ENCODE measurements at places on chromosomes 3 and 15.

DNA sequence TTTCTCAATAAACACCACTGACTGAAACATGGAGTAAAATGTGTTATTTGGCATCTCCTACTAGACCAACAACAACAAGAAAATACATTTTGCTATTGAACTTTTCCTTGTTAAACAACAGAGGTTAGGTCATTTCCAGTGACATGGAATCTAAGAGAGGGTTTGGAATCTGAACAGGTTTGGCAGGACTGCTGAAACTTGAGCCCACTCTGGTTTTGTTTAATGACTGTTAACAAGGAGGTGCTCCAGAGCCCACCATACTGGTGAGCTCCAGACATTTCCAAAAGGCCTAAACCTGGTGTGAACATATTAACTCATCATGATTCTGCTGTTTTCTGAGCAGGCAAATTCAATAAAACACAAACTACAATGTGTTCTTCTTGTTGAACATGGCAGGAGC is 330.7 kb upstream of the TRIM42 start:
- DNase-seq = no peak

DNA sequence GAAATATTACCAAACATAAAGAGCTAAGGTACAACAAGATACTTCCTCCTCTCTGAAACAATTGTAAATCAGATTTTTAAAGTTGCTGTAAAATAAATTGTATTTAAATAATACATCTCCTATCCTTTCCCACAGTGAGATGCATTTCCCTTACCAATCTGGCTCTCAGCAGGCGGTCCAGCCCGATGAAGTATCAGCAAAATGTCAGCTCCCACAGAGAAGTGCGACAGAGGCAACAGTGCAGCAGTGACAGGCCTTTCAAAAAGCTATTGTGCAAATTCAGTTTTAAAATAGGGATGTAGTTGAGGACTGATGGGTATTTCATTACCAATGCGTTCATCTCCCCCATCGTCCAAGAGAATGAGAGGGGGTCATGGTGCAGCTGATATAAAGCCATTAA is 733.2 kb upstream of the GOLIM4 start:
- DNase-seq = no peak

- no peak for DNase-seq
These were observed 82.1 kb upstream of the ONECUT1 start for GRCh38 chr15:52872036-52872818.

GRCh38 chr3:60392501-60392900 is 858.8 kb downstream of the FHIT start:
- DNase-seq = no peak

GRCh38 chr3:120394347-120394746 is 45.2 kb upstream of the LRRC58 start:
- DNase-seq = no peak

DNA sequence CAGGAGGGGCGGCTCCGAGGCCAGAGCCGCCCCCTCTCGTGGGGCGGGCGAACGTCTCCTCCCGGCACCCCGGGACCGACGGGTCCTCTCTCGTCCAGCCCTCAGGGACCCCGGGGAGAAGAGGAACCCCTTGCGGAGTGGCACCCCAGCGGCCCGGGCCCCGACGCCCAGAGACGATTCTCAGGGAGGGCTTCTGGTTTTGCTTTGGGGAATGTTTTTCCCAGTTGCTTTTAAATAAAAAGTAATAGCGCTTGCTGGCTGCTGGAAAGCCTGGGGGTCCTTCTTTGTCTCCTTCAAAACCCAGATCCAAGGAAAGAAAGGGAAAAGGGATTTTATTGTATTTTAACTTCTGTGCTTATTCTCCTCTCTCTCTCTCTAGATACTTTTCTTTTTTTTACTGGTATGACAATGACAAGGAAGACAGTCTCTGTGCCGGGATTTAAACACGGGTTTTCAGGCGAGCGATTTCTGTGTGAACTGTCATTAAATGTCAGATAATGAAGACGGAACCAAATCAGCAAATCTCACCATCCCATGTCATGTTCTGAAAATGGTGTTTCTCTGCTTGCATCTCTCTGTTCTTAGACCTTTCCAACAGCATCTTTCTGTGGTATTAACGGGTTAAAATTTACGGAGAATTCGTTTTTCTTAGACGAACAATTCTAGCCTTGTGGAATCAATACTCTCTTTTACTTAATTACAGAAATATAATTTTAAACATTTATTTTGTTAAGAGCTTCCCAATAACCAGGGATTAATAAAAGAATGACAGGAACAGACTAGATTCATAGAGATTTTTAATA is 530 bp upstream of the PCOLCE2 start:
- DNase-seq = no peak

DNA sequence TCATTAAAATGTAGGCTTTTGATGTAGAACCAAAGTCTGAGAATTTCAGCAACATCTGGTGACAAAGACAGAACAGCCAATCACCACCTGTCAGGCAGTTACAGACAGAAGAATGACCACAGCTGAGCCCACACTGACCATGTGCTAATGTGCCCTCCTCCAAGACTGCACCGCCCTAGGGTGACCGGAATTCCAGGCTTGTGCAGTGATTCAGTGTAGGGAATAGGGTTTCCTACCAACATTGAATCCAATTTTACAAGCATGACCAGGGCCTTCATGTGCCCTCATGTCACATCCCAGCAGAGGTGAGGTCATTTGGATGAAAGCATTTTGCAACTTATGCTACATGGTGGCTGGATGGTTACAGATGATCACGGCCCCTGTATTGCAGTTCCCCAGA is 412.5 kb downstream of the SOX2 start:
- DNase-seq = no peak

DNA sequence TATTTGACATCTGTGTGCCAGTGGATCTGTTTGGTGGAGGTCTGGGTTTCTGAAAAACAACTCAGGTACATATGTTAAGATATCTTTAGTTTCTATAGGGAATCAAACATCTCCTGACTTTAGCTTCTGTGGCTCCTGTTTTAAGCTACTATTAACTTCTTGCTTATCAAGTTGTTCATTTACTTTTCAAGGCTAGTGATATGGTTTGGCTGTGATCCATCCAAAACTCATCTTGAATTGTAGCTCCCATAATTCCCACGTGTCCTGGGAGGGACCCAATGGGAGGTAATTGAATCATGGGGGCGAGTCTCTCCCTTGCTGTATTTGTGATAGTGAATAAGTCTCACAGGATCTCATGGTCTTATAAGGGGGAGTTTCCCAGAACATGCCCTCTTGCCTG is 41.4 kb downstream of the ZNF860 start:
- no peak for DNase-seq

GRCh38 chr15:69410248-69410874 is 3.8 kb upstream of the KIF23 start:
- no peak for DNase-seq

- no peak for DNase-seq
These were observed 104.8 kb downstream of the FILIP1L start for GRCh38 chr3:100009276-100010086.

DNA sequence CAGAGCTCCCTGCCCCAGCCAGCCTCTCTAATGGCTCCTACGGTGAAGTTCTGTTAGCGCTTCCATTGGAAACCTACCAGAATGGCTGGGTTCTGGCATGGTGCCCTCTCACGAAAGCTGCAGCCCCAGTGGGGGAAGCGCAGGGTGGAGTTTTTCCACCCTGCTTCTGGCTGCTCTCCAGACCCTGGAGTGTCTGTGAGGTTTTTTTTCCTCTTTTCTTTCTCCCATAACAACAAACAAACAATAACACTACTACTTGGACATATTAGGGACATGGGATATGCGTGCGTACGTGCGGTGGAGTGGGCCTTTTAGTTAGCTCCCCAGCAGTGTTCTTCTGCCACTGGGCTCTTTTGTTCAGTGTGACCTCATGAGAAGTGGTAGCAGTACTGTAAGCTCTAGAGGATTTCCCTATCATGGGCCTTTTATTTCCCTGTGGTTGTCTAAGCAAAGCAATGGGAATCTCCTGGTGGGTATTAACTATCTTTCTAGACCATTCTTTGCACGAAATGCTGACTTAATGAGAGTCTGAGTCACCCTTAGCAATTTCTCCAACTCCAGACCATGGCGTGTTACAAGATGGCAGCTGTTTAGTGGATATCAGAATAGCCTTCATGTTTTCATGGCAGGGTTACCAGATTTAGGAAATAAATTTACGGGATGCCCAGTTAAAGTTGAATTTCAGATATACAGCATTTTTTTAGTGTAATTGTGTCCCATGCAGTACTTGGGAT is 161.9 kb downstream of the FNDC3B start:
- peak; percentile 85 for DNase-seq

GRCh38 chr3:129684270-129684669 is 77.8 kb upstream of the PLXND1 start:
- no peak for DNase-seq

DNA sequence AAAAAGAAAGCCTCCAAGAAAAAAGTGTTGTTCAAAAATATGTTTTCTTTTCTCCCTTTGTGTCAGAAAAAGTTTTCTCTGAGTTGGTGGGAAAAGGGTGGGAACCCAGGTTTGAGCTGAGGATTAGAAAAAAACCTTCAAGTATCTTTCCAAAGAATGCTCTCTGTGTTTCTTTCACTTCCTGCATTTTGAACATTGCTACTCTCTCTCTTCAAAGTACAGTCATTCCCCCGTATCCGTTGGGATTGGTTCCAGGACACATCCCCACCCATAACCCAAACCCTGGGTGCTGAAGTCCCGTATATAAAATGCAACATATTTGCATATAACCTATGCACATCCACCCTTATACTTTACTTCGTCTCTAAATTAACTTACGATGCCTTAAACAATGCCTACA is 139.6 kb downstream of the TMCO5A start:
- DNase-seq = no peak
